ENCODE measurements at places on chromosomes 12 and 14. TPM values are rescaled to one million over a fixed set of nuclear protein-coding genes. Genes with fewer than 3 reads are reported as not detected.

The ABCC9 gene
- not detected for total RNA-seq

The OR6C68 gene
- not detected for total RNA-seq

The SALL2 gene
- total RNA-seq: 120 TPM

The OAS1 gene
- total RNA-seq: not detected

The ACTR6 gene
- total RNA-seq: 47.8 TPM

DNA sequence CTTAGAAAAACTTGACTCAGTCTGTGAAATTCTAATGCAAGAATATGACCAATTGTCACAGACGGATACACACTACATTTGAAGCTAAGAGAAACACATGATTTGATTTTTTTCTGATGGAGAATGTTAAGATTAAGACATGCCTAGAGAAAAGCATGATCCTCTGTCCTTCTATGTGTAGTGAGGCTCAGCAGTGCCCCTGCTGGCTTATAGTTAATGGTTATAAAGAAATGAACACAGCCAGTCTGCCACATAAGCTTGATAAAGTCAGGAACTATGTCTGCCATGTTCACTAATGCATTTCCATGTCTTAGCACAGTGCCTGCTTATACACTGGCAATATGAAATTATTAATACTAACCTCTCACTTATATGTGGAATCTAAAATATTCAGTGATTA lies 168.1 kb upstream of the DAAM1 start:
- H3K4me3 ChIP-seq: no peak overlapping the region
- H3K27ac ChIP-seq: no peak overlapping the region
- H3K4me1 ChIP-seq: peaks cover 13% of the 10 kb centered on the region
- H3K36me3 ChIP-seq: no peaks in the 10 kb centered on the region
- no peak for DNase-seq

DNA sequence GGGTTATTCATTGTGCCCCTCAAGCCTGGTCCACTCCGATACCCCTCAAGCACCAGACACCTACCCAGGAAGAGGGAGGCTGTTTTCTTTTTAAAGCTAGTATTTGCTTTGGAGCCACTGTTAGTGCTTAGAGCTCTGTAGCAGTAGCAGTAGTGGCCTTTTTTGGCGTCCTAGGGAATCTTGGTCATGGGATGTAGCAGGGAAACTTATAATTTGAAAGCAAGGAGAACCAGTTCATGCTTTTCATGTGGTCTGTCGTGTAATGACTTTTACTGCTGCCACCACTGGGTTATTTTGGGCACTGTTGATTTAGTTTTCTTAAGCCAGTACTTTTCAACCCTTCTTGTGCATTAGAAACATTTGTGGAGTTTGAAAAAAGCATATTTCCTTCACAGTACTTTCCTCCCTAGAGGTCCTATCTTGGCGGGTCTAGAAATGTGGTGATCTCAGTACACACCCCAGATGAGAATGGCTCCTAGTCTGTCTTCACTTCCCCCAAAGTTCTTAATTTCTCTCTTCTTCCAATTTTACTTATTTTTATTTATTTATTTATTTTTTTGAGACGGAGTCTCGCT lies 49.7 kb downstream of the MARK3 start:
- no peaks in the 10 kb centered on the region for H3K4me1 ChIP-seq
- no peak for DNase-seq
- H3K27ac ChIP-seq: no peak overlapping the region
- H3K36me3 ChIP-seq: peaks cover 44% of the 10 kb centered on the region
- H3K4me3 ChIP-seq: no peak overlapping the region

GRCh38 chr12:8664228-8664913 lies 1.7 kb upstream of the MFAP5 start:
- no peaks in the 10 kb centered on the region for H3K4me1 ChIP-seq
- H3K4me3 ChIP-seq: no peak overlapping the region
- H3K27me3 ChIP-seq: no peaks in the 10 kb centered on the region
- H3K27ac ChIP-seq: no peak overlapping the region

DNA sequence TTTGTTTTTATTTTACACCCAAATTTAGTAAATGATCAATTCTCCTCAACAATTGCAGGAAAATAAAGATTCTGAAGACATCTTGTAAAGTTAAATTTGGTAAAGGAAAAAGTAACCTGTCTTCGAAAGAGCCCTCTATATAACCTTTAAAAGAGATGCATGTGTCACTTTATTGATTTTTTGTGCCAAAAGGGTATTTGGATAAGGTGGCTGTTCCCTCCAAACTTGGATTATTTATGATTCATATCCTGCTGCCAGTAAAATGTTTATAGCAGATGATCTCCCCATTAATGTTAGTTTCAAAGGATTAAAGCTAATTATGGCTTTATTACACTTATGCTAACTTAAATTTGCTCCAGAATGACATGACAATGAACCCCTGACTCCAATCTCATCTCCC lies 98.8 kb downstream of the DUSP6 start:
- no peaks in the 10 kb centered on the region for H3K4me1 ChIP-seq
- DNase-seq: no peak
- no peaks in the 10 kb centered on the region for H3K36me3 ChIP-seq

- DNase-seq: no peak
- H3K4me3 ChIP-seq: no peak overlapping the region
- peaks cover 3% of the 10 kb centered on the region for H3K4me1 ChIP-seq
- no peaks in the 10 kb centered on the region for H3K27me3 ChIP-seq
- H3K27ac ChIP-seq: no peak overlapping the region
- H3K36me3 ChIP-seq: peaks cover 8% of the 10 kb centered on the region
Observed at GRCh38 chr12:105843561-105843960, 295.2 kb downstream of the NUAK1 start.

GRCh38 chr12:27711967-27712366 lies 1.3 kb downstream of the MRPS35 start:
- H3K27ac ChIP-seq: no peak overlapping the region
- H3K36me3 ChIP-seq: peaks cover 8% of the 10 kb centered on the region
- no peaks in the 10 kb centered on the region for H3K27me3 ChIP-seq
- DNase-seq: no peak

DNA sequence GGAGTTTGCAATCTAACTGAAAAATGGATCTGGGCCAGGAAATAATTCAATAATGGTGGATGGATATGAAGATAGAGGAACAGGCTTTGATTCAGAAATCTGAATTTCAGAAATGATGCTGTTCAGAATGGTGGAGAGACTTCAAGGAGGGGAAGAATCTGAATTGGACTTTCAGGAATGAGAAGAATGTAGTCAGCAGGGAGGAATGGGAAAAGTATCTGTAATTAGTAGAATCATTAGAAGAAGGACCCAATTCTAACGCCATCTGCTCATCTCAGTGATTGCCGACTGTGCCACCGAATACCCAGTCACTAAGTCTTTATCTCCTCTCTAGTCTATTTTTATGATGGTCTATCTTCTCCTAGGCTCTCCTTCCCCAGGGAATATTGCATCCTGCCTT lies 363.2 kb downstream of the GALC start:
- no peaks in the 10 kb centered on the region for H3K27me3 ChIP-seq
- no peaks in the 10 kb centered on the region for H3K36me3 ChIP-seq
- no peak overlapping the region for H3K27ac ChIP-seq
- no peak for DNase-seq

GRCh38 chr12:108613548-108613947 lies 15.7 kb upstream of the TMEM119 start:
- H3K4me1 ChIP-seq: no peaks in the 10 kb centered on the region
- DNase-seq: no peak
- no peaks in the 10 kb centered on the region for H3K36me3 ChIP-seq
- H3K4me3 ChIP-seq: no peak overlapping the region

- H3K27me3 ChIP-seq: no peaks in the 10 kb centered on the region
- peak; percentile 65 for DNase-seq
- no peak overlapping the region for H3K4me3 ChIP-seq
- H3K4me1 ChIP-seq: no peaks in the 10 kb centered on the region
Observed at GRCh38 chr14:86961106-86961716, 1031.8 kb downstream of the GALC start.

- no peaks in the 10 kb centered on the region for H3K27me3 ChIP-seq
- no peak overlapping the region for H3K27ac ChIP-seq
- no peak overlapping the region for H3K4me3 ChIP-seq
- H3K4me1 ChIP-seq: no peaks in the 10 kb centered on the region
- DNase-seq: no peak
Observed at GRCh38 chr14:30849354-30849753, 25.0 kb upstream of the COCH start.

DNA sequence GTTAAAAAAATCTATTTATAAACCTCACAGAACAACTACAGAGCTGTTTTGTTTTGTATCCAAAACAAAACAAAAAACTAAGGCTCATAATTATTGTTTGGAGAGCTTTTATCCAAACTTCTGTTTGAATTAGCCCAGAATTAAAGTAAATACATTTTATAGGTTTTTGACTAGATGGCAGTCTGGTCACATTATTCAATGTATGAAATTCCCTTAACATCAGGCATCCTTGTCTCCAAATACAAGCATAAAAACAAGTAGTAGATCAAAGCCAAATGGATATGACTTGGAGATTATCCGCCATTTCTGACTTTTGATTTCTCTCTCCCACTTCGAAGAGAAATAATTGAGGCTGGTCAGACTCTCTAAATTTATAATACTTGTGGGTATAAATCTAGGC lies 63.5 kb downstream of the SLC38A1 start:
- peaks cover 88% of the 10 kb centered on the region for H3K36me3 ChIP-seq
- H3K27me3 ChIP-seq: no peaks in the 10 kb centered on the region
- H3K27ac ChIP-seq: no peak overlapping the region
- H3K4me1 ChIP-seq: no peaks in the 10 kb centered on the region
- DNase-seq: no peak

- H3K4me1 ChIP-seq: peaks cover 14% of the 10 kb centered on the region
- H3K36me3 ChIP-seq: peaks cover 15% of the 10 kb centered on the region
- H3K27me3 ChIP-seq: peaks cover under 1% of the 10 kb centered on the region
- no peak for DNase-seq
- H3K4me3 ChIP-seq: no peak overlapping the region
Observed at GRCh38 chr12:119666226-119666795, 1.6 kb upstream of the PRKAB1 start.

DNA sequence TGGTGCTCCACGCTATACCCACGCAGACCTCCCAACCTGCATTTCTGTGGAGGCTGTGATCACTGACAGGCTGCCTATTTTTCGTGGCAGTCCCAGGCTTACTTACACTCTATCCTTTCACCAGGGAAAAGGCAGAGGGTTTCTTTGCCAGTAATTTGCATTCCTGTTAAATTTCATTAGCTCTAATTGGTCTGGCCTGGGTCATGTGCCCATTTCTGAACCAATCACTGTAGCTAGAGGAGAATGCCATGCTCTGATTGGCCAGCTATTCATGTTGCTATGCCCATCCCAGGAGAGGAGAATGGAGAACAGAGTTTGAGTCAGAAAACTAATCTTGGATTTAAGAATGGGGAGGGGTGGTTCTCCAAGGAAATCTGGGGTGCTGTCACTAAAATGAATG lies 43.2 kb upstream of the TUNAR start:
- H3K27ac ChIP-seq: no peak overlapping the region
- DNase-seq: no peak
- H3K4me1 ChIP-seq: no peaks in the 10 kb centered on the region
- no peak overlapping the region for H3K4me3 ChIP-seq
- H3K36me3 ChIP-seq: no peaks in the 10 kb centered on the region

DNA sequence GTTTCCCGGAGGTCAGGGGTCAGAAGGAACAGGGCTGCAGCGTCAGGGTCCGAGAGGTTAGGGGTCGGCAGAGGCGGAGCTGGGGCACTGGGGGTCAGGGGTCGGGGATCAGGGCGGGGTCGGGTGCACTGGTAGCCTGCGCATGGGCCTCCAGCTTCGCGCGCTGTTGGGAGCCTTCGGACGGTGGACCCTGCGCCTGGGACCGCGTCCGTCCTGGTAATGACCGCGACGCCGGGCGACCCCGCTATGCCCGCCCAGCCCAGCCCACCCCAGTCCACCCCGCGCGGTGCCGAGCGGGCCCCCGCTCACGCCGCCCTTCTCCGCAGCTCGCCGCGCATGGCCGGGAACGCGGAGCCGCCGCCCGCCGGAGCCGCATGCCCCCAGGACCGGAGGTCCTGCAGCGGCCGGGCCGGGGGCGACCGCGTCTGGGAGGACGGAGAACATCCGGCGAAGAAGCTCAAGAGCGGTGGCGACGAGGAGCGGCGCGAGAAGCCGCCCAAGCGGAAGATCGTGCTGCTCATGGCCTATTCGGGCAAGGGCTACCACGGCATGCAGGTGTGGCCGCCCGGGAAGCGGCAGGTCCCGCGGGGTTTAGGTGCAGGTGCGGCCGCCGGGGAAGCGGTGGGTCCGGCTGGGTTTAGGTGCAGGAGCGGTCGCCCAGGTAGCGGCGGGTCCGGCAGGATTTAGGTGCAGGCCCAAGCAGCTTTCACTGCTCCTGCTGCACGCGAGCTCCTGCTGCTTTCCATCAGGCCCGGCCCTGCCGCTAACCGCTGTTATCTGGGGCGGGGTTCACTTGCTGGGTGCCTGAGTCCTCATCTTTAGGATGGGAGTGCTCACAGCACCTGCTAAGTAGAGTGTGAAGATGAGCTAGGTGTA lies 743 bp downstream of the PUS1 start:
- peak; percentile 82 for DNase-seq
- peak overlapping the region; percentile 75 for H3K4me3 ChIP-seq
- no peaks in the 10 kb centered on the region for H3K4me1 ChIP-seq
- peaks cover 36% of the 10 kb centered on the region for H3K36me3 ChIP-seq
- H3K27me3 ChIP-seq: no peaks in the 10 kb centered on the region
- peak overlapping the region; percentile 60 for H3K27ac ChIP-seq

DNA sequence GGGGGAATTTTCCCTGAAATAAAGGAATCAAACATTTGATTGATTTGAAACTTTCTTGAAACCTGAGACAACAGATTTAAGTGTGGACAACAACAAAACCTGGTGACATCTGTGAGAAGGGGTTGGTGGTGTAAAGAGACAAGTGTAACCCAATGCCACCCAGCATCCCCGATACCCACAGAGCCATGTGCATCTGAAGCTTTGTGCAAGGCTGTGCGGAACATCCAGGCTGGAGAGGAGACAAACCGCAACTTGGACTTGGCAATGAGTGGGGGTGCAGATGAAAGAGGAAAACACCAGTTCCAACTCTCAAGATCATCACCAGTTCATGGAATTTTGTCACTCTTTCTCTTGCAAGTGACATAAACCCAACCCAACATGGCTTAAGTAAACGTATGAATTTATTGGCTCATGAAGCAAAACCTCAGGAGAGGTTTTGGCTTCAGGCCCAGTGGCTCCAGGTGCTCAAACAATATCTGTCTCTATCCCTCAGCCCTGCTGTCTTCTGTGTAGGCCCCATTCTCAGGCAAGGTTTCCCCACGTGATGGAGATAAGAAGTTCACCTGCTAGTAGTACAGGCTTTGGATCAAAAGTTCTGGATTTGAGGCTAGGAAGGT lies 55.2 kb upstream of the NTF3 start:
- no peaks in the 10 kb centered on the region for H3K4me1 ChIP-seq
- H3K36me3 ChIP-seq: no peaks in the 10 kb centered on the region
- no peak for DNase-seq
- H3K27me3 ChIP-seq: no peaks in the 10 kb centered on the region

- no peak for DNase-seq
- H3K4me1 ChIP-seq: no peaks in the 10 kb centered on the region
- H3K27ac ChIP-seq: no peak overlapping the region
- H3K36me3 ChIP-seq: no peaks in the 10 kb centered on the region
- H3K4me3 ChIP-seq: no peak overlapping the region
Observed at GRCh38 chr12:106291342-106291741, 11.2 kb upstream of the TCP11L2 start.

- H3K36me3 ChIP-seq: no peaks in the 10 kb centered on the region
- peaks cover 76% of the 10 kb centered on the region for H3K27me3 ChIP-seq
- no peak overlapping the region for H3K4me3 ChIP-seq
Observed at GRCh38 chr12:67096533-67097318, 172.4 kb upstream of the CAND1 start.

All from endodermal cell (in vitro differentiated cells).